Stomach (tissue), 19 donors: ENCODE measurements at places on chromosomes 16 and 17. TPM values are rescaled to one million over a fixed set of nuclear protein-coding genes. Genes with fewer than 3 reads are reported as not detected.

Gene NOXO1
- total RNA-seq: not detected

Gene FSCN2
- total RNA-seq: not detected

Gene CALB2
- 2.6 TPM for total RNA-seq

Gene CCDC154
- not detected for total RNA-seq

Gene TAT
- total RNA-seq: not detected

Gene NAA60
- 25.3 TPM for total RNA-seq
